Stromal cell of bone marrow (primary cell): ENCODE measurements at places on chromosomes 11 and 22.
A peak's percentile ranks its signal among the peaks of the same experiment; 100 is the strongest.

DNA sequence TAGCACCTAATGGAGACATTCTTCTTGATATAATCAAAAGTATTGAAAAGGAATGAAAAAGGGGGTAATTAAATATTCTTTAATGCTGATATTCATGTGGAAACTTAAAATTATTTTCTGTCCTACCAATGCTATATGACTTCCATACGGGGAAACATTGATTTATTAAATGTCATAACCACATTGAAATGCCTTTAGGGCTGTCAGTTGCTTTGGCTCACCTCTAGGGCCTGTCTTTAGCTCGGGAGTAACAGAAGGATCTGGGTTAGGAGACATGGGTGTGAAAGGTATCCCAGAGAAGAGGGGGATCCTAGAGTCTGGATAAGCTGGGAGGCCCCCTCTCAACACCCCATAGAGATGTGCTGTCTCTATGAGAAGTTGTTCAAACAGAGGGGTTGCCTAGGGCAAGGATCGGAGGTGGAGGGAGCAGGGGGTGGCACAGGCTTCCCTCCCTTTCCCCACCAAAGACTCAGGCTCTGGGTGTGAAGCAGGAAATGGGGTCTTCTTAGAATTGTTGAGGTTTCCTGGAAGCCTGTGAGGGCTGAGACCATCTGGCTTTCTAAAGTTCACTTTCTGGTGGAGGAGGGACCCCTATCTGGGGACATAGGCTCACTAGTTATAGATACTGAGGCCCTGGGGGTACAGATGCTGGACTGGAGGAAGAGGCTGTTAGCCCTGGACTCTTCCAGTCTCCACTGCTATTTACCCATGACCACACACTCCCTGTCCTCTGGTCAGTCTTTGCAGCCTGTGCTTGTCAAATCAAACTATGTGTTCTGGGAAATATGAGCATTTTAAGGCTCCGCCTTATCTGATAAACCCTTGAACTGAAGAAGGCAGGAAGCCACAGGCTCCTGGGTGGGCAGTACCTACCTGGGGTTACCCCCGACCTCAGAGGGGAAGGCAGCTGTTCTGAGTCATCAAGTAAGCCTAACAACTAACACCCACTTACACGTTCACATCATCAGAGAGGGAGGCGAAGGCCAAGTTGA lies 55.8 kb upstream of the RRAS2 start:
- no peak for DNase-seq

DNA sequence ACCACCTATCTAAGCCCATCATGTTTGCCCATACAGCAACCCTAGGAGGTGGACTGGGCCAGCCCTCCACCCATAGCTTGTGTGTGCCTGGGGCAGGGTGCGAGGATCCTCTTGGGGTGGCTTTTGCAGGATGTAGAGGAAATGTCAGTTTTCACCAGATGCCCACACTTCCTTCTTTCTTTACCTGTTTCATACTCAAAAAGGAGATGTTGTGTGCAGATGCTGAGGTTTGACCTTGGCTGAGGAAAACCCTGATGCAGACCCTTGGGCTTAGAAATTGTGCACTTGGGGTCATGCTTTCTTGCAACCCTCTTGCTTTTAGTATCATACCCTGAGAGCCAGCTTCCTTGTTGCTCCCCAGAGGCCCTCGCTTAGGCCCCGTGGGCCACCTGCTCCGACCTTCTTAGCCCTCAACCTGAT lies 2.2 kb downstream of the HTR3A start:
- no peak for DNase-seq

- DNase-seq = no peak
Observed at GRCh38 chr22:16824716-16825687, at the start of gene XKR3. Gene XKR3, minus strand, starts transcription at chr22:16825411. Its CDS starts 17,338 bp downstream, at chr22:16808073.

- no peak for DNase-seq
Observed at GRCh38 chr11:112260490-112260889, at the start of gene PLET1. Gene PLET1, minus strand, starts transcription at chr11:112260860. Its CDS starts 271 bp downstream, at chr11:112260589.

DNA sequence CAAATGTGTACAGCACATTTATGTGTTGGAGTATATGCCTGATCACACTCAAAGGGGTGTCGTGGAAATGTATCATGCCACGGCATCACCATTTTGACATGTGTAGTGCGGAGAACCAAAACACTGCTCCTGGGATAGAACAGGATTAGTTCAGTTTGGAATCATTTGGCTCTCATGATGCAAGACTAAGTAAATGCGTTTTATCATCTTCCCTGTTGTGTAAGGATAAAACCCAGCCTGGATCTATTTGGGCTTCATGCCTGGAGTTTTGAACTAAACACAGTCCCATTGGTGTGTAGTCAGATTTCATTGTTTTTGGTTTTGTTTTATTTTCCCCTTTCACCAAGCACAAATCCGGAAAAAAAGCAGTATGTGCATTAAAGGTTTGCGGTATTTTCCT lies 574.3 kb downstream of the NTM start:
- peak; percentile 57 for DNase-seq

GRCh38 chr11:114259124-114259526 lies 37.1 kb upstream of the NNMT start:
- DNase-seq = no peak

DNA sequence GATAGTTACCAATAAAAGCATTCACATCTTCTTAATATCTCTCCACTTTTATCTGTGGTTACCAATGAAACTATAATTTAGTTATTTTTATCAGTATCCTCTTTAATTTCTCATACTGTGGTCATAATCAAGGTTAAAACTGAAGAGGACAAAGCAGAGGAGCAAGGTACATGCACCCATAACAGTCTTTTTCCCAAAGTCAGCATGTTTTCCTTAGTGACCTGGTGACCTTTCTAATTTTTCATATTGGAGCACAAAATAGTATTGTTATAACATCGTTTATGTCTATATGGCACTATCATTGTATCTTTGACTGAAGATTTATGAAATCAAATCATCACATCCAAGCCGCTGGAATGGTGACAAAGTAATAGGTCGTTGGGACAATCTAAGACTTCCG lies 51.5 kb upstream of the CHORDC1 start:
- no peak for DNase-seq

- no peak for DNase-seq
Observed at GRCh38 chr11:60855726-60856633, at the start of gene PTGDR2. Gene PTGDR2, minus strand, starts transcription at chr11:60855950. Its CDS starts 2,228 bp downstream, at chr11:60853722.

- DNase-seq = no peak
Observed at GRCh38 chr22:17876306-17876831, 102.1 kb upstream of the BID start.

DNA sequence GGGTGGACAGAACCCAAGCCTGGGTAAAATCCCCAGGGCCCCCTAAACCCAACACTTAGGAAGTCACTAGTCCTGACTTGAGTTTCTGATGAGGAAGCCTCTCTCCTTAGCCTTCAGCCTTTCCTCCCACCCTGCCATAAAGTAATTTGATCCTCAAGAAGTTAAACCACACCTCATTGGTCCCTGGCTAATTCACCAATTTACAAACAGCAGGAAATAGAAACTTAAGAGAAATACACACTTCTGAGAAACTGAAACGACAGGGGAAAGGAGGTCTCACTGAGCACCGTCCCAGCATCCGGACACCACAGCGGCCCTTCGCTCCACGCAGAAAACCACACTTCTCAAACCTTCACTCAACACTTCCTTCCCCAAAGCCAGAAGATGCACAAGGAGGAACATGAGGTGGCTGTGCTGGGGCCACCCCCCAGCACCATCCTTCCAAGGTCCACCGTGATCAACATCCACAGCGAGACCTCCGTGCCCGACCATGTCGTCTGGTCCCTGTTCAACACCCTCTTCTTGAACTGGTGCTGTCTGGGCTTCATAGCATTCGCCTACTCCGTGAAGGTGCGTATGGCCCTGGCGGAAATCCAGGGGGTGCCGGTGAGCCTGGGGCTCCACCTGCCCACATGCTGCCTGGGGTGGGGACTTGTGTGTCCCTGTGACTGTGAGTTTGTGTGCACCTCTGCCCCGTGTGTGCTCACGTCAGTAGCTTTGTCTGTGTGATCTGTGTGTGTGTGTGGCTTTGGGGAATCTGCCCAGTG lies at the start of gene IFITM1:
TSS of gene IFITM1 (plus strand) at position 254 of the 767 bp plus-strand sequence. CDS start at position 385, 131 bp downstream.
- DNase-seq = peak; percentile 83

GRCh38 chr11:43268786-43269185 lies 43.0 kb upstream of the API5 start:
- no peak for DNase-seq

DNA sequence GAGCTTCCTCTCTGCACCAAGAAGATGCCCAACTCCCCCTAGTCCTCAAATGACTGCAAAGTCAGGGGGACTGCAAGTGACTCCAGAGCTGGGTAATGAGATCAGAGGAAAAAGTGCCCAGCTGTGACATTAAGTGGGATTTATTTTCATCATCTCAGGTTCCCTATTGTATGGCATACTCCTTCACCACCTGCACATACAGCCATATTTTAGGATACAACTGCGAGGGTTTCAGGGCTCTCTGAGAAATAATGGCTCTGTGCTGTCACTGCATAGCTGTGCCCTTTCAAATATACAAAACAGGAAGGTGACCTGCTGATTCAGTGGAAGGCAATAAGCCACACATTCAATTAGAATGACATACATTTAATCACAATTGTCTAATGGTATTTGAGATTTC lies 45.6 kb upstream of the PLET1 start:
- DNase-seq = no peak

DNA sequence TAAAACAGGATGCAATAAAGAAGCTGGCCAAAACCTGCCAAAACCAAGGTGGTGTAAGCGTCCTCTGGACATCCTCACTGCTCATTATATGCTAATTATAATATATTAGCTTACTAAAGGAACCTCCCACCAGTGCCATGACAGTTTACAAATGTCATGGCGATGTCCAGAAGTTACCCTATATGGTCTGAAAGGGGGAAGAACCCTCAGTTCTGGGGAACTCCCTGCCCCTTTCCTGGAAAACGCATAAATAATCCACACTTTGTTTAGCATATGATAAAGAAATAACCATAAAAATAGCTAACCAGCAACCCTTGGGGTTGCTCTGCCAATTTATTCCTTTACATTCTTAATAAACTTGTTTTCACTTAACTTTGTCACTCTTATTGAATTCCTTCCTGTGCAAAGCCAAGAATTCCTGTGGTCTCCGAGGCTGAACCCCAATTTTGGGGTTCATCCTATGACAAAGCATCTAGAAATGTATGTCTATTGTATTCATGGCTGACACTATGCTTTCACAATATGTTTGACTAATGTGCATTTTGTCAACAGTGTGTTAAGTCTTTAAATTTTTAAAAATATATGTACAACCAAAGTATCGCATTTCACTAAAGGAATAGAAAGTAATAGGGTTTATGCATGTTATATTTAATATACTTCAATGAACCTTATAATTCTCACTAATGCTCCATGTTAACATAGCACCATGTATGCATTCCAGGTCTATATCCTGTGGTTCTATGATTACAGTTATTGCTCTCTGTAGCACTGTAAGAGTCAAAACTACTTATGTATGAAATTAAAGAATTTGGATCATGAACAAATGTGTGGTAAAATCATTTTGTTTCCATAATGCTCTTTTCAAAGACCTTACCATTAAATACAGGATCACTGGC lies 25.1 kb downstream of the LGR4 start:
- no peak for DNase-seq

GRCh38 chr22:38700270-38700788 lies 414 bp downstream of the JOSD1 start:
- no peak for DNase-seq

DNA sequence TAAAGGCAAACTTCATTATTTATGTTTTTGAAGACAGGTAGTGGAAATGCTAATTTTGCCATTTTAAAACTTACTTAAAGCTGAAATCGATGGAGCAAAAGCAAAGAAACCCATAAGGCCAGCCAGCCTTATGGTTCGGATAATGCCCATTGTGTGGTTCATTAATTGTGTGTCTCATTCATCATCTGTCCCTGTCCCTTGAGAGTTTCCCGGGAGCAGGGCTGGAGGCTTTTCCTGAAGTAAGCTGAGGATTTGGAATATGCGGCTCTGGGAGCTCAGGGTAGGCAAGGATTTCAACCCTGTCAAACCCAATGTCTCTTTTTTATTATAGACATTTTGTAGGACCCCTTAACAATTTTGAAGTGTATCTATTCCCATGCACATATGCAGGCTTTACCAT lies 790.0 kb upstream of the KIRREL3 start:
- no peak for DNase-seq

GRCh38 chr11:45816614-45817013 lies 11.7 kb downstream of the SLC35C1 start:
- DNase-seq = no peak

GRCh38 chr11:134474070-134474860 lies 62.2 kb upstream of the B3GAT1 start:
- DNase-seq = no peak

- no peak for DNase-seq
Observed at GRCh38 chr11:64529559-64530520, 61.2 kb upstream of the SLC22A12 start.

DNA sequence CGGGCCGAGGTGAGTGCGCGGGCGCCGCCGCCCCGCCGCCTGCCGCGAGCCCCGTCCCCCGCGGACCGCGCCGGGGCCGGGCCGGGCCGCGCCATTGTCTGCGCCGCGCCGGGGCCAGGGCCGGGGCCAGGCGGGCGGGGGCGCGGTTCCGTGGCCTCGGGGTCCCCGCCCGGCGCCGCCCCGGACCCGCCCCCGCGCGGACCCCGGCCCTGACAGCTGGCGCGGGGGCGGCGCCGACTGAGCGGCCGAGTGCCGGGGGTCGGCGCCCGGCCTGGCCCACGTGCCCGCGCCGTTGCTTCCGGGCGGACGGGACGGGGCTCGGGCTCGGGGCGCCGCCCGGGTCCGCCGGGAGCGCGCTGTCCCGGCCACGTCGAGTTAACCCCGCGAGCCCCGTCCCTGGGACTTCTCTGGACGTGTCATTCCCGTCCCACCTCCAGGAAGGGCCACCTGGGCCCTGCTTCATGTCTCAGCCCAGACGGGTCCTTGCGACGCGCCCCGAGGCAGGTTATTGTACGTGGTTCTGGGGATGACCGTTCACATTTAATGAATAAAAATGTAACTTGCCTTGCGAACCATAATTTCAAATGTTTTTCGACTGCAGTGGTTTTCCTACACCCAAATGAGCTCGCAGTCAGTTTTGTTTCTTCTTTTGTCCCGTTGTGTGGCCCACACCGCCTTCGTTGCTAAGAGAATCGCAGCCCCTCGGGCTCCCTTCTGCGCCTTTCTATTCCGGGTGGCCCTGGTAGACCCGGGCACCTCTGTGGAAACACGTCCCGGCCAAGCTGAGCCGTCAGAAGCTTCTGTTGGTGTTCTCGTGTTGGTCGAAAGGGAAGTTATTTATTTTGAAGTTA lies 562 bp downstream of the ZBED4 start:
- DNase-seq = no peak

- no peak for DNase-seq
Observed at GRCh38 chr11:13033760-13034533, 24.8 kb downstream of the RASSF10 start.

- DNase-seq = peak; percentile 61
Observed at GRCh38 chr22:45112136-45112879, 51.4 kb upstream of the NUP50 start.

DNA sequence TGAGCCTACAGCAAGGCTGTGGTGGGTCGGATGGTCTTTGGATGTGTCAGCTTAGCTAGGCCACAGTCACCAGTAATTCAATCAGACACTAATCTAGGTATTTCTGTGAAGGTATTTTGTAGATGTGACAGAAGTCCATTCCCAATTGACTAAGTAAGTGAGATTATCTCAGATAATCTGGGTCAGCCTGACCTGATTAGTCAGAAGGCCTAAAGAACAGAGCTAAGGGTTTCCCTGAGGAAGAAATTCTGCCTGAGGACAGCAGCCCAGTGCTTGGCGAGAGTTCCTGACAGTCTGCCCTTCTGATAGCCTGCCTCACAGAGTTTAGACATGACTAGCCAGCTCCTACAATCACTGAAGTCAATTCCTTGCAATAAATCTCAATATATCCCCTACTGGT lies 28.7 kb downstream of the GUCD1 start:
- DNase-seq = no peak

GRCh38 chr11:111978028-111978771 lies 41.1 kb downstream of the DIXDC1 start:
- DNase-seq = peak; percentile 67

GRCh38 chr11:26035696-26036095 lies 296.2 kb upstream of the ANO3 start:
- no peak for DNase-seq
